Activated T-cell treated with anti-CD3 and anti-CD28 coated beads, Interleukin-2, amount 50 U/mL, for 1 hour (primary cell): ENCODE measurements at places on chromosomes 12 and 14.

- no peak for DNase-seq
Measured at GRCh38 chr14:23186913-23187654, 3.6 kb upstream of the SLC7A8 start.

- no peak for DNase-seq
Measured at GRCh38 chr12:115228434-115228833, 544.5 kb upstream of the TBX3 start.

- DNase-seq: no peak
Measured at GRCh38 chr14:73162251-73162650, 25.9 kb downstream of the PSEN1 start.

DNA sequence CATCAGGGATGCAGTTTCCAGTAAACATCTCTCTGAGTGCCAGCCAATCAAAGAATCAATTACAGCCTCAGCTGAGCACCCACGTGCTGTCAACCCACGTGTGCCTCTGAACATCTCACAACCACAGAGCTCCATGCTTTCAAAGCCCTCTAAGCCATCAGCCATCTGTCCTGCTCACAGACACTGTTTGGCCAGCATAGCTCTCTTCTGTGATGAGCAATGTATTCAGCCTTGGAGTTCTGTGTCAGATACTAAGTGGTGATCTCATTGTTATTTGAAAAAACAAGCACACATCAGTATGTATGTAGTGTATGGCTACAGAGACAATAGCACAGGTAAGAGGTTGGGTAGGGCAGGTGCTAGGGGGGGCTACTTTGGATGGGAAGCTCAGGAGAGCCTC, 94.3 kb downstream of the RGS6 start:
- DNase-seq: no peak

DNA sequence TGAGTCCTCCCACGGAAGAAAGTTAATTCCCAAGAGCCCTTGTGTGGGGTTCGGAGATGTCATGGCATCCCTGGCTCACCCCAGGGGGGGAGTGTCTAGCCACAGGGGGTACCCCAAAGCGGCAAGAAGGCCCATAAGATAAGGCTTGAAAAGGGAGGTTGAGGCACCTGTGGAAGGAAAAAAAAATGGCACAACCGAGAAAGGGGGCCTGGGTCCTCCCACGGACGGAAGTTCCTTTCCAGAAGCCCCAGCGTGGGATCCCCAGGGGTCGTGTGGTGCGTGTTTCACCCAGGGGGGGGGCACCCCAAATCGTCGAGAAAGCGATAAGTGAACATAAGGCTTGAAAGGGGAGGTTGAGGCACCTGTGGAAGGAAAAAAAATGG, 266.7 kb downstream of the ALG10 start:
- DNase-seq: no peak

DNA sequence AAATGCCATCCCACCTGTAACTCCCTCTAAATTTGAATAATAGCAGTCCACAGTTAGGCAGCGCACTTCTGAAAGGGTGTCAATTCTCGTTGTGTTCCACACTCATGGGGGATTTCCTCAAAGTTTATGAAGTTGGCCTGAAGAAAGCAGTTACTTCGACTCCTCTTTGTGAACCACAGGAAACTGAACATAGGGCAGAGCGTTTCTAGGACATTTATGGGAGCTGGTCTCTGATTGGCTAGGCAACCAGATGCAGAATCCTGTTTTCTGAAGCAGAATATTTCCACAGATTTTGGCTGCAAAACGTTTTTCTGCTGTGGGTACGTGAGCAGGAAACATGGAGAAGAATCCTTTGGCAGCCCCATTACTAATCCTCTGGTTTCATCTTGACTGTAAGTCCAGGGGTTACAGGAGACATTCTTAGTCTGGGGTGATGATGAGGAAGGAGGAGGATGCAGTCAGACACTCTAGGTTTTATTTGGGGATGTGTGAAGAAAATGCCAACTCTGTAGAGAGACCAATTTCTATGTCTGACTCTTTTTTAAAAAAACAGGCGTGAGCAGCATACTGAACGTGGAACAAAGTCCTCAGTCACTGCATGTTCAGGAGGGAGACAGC, 431.5 kb upstream of the OR4E1 start:
- no peak for DNase-seq
